Activated CD4-positive, alpha-beta T cell treated with anti-CD3 and anti-CD28 coated beads, Interleukin-2, amount 10 ng/mL, durations not matched to agents 24 days and 14 days (primary cell): ENCODE measurements at places on chromosomes 16 and 17. TPM values are rescaled to one million over a fixed set of nuclear protein-coding genes. Genes with fewer than 3 reads are reported as not detected.

DNA sequence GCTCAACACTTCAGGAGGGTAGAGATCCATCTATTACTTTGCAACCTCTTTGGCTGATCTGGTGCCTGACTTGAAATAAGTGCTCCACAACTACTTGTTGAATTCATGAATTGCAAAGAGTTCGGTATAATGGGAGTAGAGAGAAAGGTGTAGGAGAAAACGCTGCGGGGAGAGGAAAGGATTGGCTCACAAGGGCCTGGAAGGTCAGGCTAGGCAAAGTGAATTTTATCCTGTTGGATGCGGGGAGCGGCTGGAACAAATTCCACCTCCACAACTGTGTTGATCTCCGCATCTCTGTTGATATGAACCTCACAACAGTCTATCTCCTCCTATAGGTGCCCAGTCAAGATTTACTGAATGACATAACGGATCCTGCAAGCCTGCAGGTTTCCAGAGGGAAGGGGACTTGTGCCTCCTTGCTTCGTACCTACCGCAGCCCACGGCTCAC is 684 bp downstream of the SLX4 start:
- peaks cover 40% of the 10 kb centered on the region for H3K36me3 ChIP-seq
- peak overlapping the region; percentile 79 for H3K27ac ChIP-seq
- no peaks in the 10 kb centered on the region for H3K27me3 ChIP-seq
- H3K4me3 ChIP-seq, result peak overlapping the region; percentile 99

The SAMD14 gene
- total RNA-seq, result 1.0 and 1.2 TPM in 2 replicates

DNA sequence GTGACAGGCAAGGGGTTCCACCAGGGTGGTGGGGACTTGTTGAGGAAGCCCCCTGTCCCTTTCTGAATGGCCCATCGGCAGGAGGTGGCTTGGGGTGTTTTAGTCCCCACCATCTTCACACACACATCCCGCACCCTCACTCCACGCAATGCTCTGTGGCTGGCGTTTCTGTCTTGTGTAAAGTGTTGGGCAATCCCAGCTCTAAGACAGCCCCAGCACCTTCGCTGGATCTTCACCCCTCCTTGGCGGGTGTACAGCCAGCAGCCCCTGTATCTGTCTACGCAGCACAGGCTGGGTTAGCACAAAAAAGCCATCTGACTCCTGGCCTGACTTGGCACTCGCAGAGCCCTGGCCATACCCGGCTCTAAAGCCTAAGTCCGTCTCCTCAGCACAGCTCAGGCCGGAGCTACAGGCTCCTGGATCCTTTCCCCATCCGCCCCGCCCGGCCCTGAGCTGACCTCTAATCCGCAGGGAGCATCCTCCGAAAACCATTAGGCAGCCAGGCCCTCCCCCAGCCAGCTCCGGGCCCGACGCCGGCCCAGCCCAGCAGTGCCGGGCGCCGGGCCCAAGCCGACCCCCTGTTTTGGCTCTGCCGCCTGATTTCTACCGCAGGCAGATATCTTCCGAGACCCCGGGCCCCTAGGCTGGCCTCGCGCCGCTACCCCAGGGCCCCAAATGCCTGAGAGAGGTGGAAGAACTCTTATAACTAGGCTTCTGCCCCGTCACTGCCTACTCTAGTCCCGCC is 42.4 kb upstream of the TAC4 start:
- no peak for DNase-seq
- H3K4me3 ChIP-seq, result no peak overlapping the region
- H3K4me1 ChIP-seq, result no peaks in the 10 kb centered on the region

- peaks cover 5% of the 10 kb centered on the region for H3K36me3 ChIP-seq
- peak overlapping the region; percentile 96 for H3K27ac ChIP-seq
- peak; percentile 91 for DNase-seq
- no peaks in the 10 kb centered on the region for H3K27me3 ChIP-seq
- peak overlapping the region; percentile 71 for H3K4me3 ChIP-seq
Observed at GRCh38 chr17:40602445-40603443, 37.5 kb upstream of the CCR7 start.

The KIF18B gene
- total RNA-seq, result 42.1 and 42.7 TPM in 2 replicates

The SCIMP gene
- total RNA-seq, result not detected in 2 replicates

The ZG16B gene
- 9.3 and 11.0 TPM in 2 replicates for total RNA-seq

- no peaks in the 10 kb centered on the region for H3K27me3 ChIP-seq
- DNase-seq, result peak; percentile 57
- H3K36me3 ChIP-seq, result peaks cover 21% of the 10 kb centered on the region
- peaks cover 25% of the 10 kb centered on the region for H3K4me1 ChIP-seq
Observed at GRCh38 chr17:79833744-79834564, 5.3 kb downstream of the CBX4 start.

DNA sequence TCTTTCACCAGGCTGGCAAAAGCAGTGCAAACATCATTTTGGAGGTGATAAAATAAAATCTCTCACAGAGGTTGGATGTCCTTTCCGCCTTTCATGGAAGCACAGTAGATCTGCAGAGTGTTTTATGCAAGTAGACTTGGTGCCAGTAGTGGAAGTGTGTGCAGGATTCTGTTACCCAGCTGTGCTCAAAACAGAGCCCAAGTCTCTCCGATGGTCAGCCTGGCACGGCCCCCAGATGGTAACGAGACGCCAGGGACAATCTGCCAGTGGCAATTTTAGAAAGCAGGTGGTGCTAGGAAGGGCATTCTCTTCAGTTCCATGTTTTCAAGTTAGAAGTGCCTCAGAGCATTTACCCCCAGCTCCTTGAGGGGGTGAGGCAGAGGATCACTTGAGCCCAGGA is 1.5 kb upstream of the MTHFSD start:
- H3K4me3 ChIP-seq, result peak overlapping the region; percentile 13
- peaks cover 10% of the 10 kb centered on the region for H3K4me1 ChIP-seq
- no peak for DNase-seq
- peaks cover 3% of the 10 kb centered on the region for H3K27me3 ChIP-seq
- H3K27ac ChIP-seq, result no peak overlapping the region
- H3K36me3 ChIP-seq, result peaks cover 13% of the 10 kb centered on the region

GRCh38 chr16:55655381-55655896 is 349 bp upstream of the SLC6A2 start:
- H3K4me1 ChIP-seq, result no peaks in the 10 kb centered on the region
- H3K27ac ChIP-seq, result no peak overlapping the region
- H3K4me3 ChIP-seq, result no peak overlapping the region
- DNase-seq, result no peak
- H3K27me3 ChIP-seq, result peaks cover 10% of the 10 kb centered on the region

- peaks cover 12% of the 10 kb centered on the region for H3K4me1 ChIP-seq
- no peak overlapping the region for H3K4me3 ChIP-seq
- no peak for DNase-seq
- no peaks in the 10 kb centered on the region for H3K27me3 ChIP-seq
- H3K27ac ChIP-seq, result no peak overlapping the region
- peaks cover 21% of the 10 kb centered on the region for H3K36me3 ChIP-seq
Observed at GRCh38 chr17:44083250-44083849, 12.8 kb downstream of the G6PC3 start.

DNA sequence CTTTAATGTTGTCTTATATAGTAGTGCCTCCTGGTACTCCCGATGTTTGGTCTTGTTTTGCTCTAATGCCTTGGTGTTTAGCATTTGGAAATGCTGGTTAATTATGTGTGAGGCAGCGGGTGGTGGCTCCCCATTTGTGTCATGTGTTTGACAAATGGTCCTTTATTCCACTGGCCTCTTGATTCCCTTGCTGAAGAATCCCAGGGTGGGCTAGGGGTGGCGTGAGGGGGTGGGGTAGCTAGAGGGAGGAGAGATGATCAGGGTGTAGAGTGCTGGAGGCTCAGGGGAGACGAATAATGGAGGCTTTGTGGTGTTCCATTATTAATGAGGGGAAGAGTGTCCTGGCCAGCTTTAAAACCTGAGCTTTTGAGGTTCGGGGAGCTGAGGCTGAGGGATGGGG is 5.4 kb downstream of the DYNLL2 start:
- H3K36me3 ChIP-seq, result peaks cover 72% of the 10 kb centered on the region
- no peaks in the 10 kb centered on the region for H3K27me3 ChIP-seq
- no peak for DNase-seq
- no peak overlapping the region for H3K27ac ChIP-seq
- no peak overlapping the region for H3K4me3 ChIP-seq
- peaks cover 43% of the 10 kb centered on the region for H3K4me1 ChIP-seq

The AKAP10 gene
- total RNA-seq, result 38.4 and 42.2 TPM in 2 replicates

DNA sequence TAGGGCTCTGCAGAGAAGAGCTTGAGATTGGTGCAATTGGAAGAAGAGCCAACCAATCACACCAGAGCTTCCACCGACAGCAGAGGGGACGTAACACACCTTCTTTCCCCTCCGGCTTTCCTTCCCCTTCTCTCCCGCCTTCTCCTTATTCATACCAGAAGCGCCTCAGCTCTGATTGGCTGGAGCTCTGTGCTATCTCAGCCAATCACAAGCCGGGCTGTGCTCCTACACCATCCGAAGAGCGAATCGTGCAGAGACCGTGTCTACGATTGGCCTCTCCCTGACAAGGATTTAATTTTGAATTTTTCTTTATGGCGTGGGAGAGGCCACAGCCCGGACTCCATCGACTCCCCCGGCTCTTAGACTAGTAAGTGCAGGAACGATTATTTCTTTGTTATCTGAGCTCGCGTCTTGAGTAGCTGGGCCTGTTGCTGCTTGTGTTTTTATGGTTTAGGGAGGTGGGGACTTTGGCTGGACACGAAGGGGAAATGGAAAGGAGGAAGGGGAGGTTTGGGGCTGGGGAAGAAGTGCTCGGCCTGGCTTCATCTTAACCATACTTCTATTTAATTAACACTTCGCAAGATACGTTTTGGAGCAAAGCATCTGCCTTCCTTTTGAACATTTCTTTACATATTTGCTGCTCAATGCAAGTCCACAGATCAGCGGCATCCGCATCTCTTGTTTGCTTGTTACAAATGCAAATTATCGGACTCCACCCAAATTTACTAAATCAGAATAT is at the start of gene PRR11:
TSS of gene PRR11 (plus strand) at position 308 of the 739 bp plus-strand sequence. CDS start 14,007 bp downstream, outside the sequence.
- H3K4me1 ChIP-seq, result peaks cover 44% of the 10 kb centered on the region
- peaks cover 10% of the 10 kb centered on the region for H3K36me3 ChIP-seq
- DNase-seq, result peak; percentile 98
- H3K4me3 ChIP-seq, result no peak within 1 kb of the TSS
- no peak within 1 kb of the TSS for H3K27ac ChIP-seq

DNA sequence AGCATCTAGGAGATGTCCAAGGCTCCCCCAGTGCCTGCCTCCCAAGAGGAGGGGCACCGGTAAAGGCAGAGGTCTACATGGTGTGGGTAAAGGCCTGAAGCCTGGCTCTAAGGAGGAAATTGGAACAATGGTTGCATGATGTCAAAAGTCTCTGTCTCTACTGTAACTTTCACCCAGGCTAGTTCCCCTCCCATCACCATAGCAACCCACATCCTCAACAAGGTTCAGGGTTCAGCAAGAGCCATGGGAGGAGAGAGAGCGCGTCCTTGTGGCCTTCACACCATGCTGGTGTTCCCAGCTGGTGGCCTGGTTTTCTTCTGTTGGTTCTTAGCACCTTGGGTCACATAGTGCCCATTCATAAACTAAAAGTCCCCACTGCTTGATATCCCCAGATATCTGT is 196.7 kb upstream of the CDH5 start:
- H3K4me3 ChIP-seq, result no peak overlapping the region
- H3K27me3 ChIP-seq, result peaks cover 2% of the 10 kb centered on the region
- no peaks in the 10 kb centered on the region for H3K4me1 ChIP-seq
- no peak overlapping the region for H3K27ac ChIP-seq

DNA sequence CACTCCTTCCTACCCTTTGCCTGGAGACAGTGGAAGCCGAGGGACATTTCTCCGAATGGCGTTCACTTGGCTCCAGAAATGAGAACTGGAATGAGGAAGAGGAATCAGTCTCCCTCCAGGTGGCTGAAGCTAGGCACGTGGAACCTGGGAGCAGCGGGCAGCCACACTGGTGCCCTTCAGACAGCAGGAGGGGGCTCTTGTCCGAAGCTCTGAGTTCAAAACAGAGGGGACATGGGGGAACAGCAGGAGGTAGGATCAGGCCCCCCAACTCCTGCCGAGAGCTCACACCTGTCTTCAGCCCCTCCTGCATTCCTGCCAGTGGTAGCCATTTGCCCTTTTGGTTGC is 41.5 kb downstream of the TMEM235 start:
- peak overlapping the region; percentile 60 for H3K27ac ChIP-seq
- no peak overlapping the region for H3K4me3 ChIP-seq
- no peak for DNase-seq
- peaks cover 36% of the 10 kb centered on the region for H3K4me1 ChIP-seq

The FTO gene
- total RNA-seq, result 60.8 and 61.1 TPM in 2 replicates

The GP1BA gene
- total RNA-seq, result not detected in 2 replicates

DNA sequence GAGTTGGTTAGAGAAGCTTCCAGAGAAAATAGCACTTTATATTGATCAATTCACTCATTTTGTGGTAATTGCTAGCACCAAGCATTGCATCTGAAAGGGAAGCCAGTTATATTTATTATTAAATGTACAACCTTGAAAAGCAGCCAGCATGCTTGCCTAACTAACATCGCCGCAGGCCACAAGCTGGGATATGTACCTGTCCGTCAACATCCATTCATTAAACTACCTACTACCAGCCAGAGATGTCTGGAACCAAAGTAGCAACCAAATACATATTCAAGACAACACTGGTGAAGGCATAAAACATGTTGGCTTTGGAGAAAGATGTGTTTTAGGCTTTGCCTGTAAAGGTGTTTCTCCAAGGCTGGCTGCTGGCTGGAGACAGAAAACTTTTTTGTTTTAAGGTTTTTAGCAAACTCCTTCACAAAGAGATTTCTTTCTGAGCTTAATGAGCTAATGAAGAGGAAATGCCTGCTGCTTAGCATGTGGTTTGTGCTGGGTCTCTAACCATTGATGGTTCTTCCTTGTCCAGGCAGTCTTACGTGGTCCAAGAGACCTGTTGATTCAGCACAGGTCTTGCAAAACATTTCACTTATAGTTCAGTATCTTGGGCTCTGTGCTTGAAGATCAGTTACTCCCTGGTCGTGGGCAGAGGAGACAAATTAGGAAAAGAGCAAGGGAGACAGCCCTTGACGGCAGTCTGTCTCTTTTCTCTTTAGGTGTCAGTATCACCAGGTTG is 3.1 kb downstream of the ITPRIPL2 start:
- peaks cover 9% of the 10 kb centered on the region for H3K27me3 ChIP-seq
- H3K36me3 ChIP-seq, result peaks cover 43% of the 10 kb centered on the region
- H3K4me3 ChIP-seq, result peak overlapping the region; percentile 87
- H3K27ac ChIP-seq, result peak overlapping the region; percentile 88
- DNase-seq, result peak; percentile 58

GRCh38 chr16:56915336-56916119 is 16.4 kb upstream of the HERPUD1 start:
- H3K27me3 ChIP-seq, result peaks cover 4% of the 10 kb centered on the region
- H3K4me1 ChIP-seq, result peaks cover 57% of the 10 kb centered on the region
- H3K27ac ChIP-seq, result peak overlapping the region; percentile 87
- DNase-seq, result no peak

- H3K27ac ChIP-seq, result no peak overlapping the region
- H3K36me3 ChIP-seq, result no peaks in the 10 kb centered on the region
- DNase-seq, result no peak
- H3K4me3 ChIP-seq, result no peak overlapping the region
- no peaks in the 10 kb centered on the region for H3K4me1 ChIP-seq
- H3K27me3 ChIP-seq, result no peaks in the 10 kb centered on the region
Observed at GRCh38 chr16:61887903-61888302, 148.3 kb downstream of the CDH8 start.
